ENCODE measurements at places on chromosomes 3 and 15.

- peaks cover 21% of the 10 kb centered on the region for H3K4me1 ChIP-seq
- H3K27me3 ChIP-seq: no peaks in the 10 kb centered on the region
- H3K4me3 ChIP-seq: no peak within 1 kb of the TSS
- H3K27ac ChIP-seq: no peak within 1 kb of the TSS
- H3K36me3 ChIP-seq: no peaks in the 10 kb centered on the region
Observed at GRCh38 chr3:119660474-119661440, at the start of gene POPDC2. Gene POPDC2 (minus strand): TSS chr3:119660589. CDS start chr3:119660423, 166 bp downstream.

DNA sequence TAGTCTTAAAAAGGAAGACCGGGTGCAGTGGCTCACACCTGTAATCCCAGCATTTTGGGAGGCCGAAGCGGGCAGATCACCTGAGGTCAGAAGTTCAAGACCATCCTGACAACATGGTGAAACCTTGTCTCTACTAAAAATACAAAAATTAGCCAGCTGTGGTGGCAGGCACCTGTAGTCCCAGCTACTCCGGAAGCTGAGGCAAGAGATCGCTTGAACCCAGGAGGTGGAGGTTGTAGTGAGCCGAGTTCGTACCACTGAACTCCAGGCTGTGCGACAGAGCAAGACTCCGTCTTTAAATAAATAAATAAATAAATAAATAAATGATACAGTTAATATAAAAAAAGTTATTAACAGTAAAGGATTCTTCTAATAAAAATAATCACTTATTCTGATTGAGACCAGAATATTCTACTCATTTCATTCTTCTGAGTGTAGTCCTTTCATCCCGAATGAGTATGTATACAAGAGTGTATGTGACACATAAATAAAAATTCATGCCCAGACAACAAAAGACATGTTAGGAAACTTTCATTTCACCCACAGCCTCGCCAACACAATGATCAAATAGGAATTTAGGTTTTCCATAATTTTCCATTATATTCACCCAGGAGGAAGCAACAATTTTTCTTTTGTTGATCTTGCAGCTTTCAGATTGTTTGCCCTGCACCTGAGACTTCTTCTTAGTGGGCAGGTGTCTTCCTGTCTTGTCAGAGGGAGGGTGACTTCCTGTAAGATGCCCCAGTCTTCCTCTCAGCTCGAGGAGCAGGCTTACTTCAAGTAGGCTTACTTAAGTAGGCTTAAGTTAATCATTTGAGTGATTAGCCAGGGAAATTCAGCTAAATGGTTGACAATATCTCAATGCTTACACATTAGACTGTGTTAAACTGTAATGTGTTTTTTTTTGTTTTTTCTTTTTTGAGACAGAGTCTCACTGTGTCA is 7.8 kb upstream of the NUP210 start:
- no peaks in the 10 kb centered on the region for H3K4me1 ChIP-seq
- H3K27me3 ChIP-seq: no peaks in the 10 kb centered on the region
- H3K4me3 ChIP-seq: no peak overlapping the region
- H3K27ac ChIP-seq: no peak overlapping the region
- DNase-seq: no peak

DNA sequence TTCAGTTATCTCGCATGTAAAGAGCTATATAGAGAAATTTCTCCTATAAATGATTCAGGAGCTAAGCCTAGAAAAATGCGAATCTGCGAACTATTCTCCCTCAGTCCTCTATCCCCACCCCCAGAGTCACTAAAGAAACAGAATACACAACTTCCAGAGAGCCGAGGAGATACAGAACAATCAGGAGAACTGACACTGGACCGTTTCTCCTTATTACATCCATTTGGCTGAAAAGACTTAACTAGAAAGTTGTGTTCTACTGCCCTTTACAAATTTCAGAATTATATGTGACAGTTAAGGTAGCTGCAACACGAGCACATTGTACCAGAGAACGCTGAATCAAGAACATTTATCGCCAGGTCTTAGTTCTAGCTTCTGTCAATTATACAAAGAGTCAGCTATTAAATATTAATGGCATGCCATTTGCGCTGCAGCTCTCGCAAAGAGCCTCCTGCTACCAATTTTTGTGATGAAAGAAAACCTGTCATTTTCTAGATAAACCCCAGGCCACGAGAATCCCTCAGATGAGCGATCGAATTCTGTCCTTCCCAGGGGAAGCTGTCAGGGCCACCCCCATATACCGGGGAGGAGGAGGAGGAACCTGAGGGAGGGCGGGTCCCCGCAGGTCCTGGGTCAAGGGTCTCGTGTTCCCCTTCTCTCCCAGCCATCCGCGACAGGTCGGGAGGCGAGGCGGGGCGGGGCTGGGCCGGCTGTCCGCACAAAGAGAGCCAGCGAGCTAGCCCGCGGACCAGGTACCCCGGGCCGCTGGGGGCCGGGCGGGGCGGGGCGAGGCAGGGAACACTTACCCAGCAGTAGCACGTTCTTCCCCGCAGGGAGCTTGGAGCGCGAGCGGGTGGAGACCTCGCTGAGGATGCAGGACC is 878 bp downstream of the DYNC1LI1 start:
- peaks cover 13% of the 10 kb centered on the region for H3K36me3 ChIP-seq
- no peaks in the 10 kb centered on the region for H3K27me3 ChIP-seq
- peak overlapping the region; percentile 88 for H3K4me3 ChIP-seq
- peak; percentile 83 for DNase-seq

DNA sequence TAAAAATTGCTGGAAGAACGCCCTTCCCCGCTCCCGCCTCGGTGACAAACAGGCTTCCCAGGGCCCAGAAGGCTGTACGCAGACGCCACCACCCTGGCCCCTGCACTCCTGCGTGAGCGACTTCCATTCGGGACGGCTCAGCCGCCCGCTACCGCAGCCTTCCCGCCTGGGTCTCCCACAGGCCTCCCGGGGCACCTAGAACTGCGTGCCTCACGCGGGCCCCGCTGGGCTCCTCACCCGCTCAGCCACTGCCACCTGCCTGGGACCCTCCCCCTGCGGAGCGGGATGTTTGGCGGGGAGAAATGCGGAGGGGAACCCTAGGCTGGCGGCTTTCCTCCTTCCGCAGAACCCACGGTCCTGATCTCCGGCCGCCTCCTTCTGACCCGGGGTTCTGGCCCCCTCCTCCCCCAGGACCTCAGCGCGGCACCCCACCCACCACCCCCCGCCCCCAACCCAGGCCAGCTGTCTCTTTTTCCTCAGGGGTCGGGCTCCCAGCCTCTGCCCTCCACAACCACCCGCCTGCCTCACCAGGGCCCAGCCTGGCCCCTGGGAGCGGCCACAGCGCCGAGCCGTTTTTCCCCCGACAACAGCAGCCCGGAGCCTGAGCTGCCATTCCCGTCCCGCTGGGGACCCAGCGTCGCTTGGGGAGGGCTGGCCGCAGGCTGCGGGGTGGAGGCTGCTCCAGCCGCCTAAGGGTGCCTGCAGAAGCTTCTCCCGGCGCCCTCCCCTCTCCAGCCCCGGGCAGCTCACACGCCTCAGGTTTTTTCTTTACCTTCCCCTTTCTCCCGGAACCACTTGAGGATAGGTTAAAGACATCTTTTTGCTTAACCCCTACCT is 27.6 kb upstream of the RAB7A start:
- no peaks in the 10 kb centered on the region for H3K36me3 ChIP-seq
- H3K27ac ChIP-seq: peak overlapping the region; percentile 78
- H3K4me1 ChIP-seq: peaks cover 12% of the 10 kb centered on the region

- no peak overlapping the region for H3K4me3 ChIP-seq
- no peak for DNase-seq
Observed at GRCh38 chr3:124846189-124846588, 41.0 kb downstream of the ITGB5 start.

DNA sequence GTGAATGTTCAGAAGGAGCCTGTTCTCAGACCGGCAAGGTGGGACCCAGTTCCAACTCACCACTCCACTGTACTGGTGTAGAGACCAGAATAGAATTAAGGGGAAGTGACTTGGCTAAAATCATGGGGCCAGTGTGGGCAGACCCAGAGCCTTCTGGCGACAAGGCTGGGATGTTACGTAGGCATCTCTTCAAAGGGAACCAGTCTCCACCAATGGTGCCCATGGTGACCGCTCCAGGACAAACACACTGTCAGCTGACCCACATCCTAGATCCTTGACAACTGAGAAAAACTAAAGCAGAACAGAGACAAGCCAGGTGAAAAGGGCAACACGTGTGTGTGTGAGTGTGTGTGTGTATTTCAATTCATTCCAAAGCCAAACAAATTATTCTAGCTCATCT is 321.7 kb upstream of the FRG2C start:
- no peak overlapping the region for H3K4me3 ChIP-seq
- no peaks in the 10 kb centered on the region for H3K27me3 ChIP-seq
- DNase-seq: peak; percentile 81
- H3K36me3 ChIP-seq: no peaks in the 10 kb centered on the region
- H3K27ac ChIP-seq: no peak overlapping the region
